Stimulated activated CD4-positive, alpha-beta T cell treated with anti-CD3 and anti-CD28 coated beads, Interleukin-15, amount 100 ng/mL, for 1 hour (primary cell): ENCODE measurements at places on chromosomes 6 and 20.
A peak's percentile ranks its signal among the peaks of the same experiment; 100 is the strongest.

- DNase-seq: no peak
Measured at GRCh38 chr20:43726811-43727338, at the start of gene GTSF1L. GTSF1L (minus strand) TSS chr20:43727002; CDS start chr20:43726694, 308 bp downstream.

GRCh38 chr6:148364056-148364824, 21.6 kb downstream of the SASH1 start:
- no peak for DNase-seq

- DNase-seq: no peak
Measured at GRCh38 chr6:41640426-41640825, 2.2 kb downstream of the MDFI start.

- DNase-seq: no peak
Measured at GRCh38 chr20:38246357-38247165, 14.0 kb downstream of the KIAA1755 start.

DNA sequence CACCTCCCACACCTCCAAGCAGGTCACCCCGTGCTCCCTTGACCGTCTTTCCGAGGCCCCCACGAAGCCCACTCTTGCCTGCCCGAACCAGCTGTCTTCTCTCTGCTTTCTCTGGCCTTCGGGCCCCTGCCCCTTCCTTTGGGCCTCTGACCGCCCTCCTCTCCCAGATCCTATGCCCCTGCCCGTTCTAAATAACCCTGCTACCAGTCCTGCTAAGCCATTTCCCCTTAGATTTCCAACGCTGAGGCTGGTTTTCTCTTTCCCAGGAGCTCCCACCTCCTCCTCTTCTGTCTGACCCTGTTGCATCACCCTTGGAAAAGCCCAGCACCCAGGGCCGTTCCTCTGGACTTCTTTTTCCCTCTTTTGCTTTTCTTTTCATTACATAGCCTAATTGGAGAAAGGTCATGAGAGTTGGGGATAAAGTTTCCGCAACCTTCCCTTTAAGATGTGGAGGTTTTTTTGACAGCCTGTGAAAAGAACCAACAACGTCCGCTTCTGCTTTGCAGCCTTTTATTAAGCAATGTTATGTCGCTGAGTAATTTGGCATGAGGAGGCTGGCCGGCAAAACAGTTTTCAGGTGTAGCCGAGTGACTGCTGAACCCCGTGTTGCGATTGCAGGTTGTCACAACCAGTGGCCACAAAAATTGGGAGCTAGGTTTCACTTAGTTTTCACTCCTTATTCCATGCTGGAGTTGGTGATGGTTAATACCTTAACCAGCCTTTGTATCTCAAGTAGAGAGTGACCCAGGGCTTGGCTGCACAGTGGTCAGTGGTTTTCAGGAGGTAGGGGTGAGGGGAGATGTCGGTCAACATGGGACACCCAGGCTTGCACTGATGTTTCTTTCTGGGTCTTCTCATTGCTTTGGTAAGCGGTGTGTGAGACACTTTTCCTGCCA, 970 bp downstream of the BLTP3A start:
- DNase-seq: no peak

DNA sequence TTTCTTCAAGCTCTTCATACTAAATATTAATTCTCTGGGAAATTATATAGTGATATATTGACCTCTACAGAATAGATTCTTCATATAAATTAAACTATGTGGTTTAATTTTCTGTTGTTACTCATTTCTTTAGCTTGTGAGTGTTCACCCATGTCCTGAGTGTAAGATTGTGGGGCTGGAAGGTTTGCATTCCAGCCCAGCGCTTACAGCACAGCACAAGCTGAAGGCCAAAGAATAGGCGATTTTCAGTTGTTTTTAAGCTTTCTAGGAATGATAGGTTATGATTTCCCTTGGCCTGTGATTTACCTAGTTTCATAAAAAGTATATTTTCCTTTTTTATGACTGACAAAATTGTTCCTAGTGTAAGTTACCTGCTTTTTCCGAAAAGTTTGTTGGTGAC, 194.1 kb downstream of the PLCB1 start:
- no peak for DNase-seq

DNA sequence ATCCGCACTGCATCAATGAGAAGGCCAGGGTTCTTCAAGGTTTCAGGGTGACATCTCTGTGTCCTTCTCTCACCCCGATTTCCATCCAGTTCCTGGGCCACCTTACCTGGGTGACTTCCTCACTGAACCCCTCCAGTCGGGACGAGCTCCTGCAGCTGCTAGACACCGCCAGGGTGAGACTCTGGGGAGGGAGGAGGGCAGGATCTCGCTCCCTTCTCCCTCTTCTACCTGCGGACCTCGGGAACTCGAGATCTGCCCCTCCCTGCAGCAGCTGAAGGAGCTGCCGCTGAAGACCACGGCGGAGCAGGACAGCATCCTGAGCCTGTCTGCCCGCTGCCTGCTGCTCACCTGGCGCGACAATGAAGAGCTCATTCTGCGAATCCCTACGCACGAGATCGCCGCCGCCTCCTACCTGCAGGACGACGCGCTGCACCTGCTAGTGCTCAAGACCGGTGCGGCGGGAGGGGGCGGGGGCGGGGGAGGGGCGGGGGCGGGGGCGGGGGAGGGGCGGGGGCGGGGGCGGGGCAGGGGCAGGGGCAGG, 7.5 kb downstream of the CCM2L start:
- DNase-seq: peak; percentile 11

DNA sequence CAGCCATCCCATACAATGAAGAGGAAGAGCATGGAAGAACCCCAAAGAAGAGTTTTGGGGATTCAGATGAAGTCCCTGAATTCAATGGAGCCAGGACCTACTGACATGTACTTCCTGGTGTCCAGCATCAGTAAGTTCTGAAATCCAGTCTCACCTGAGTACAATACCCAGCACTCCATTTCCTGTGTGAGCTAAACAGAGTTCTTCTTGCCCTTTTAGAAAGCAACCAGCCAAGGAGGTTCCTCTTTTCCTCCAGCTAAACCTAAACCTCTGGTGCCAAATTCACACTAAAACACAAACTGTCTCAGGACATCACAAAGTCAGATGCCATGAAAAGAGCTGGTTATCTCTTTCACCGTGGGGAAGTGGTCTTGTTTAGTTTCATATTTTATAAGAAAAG, 71.5 kb downstream of the PKHD1 start:
- DNase-seq: no peak

DNA sequence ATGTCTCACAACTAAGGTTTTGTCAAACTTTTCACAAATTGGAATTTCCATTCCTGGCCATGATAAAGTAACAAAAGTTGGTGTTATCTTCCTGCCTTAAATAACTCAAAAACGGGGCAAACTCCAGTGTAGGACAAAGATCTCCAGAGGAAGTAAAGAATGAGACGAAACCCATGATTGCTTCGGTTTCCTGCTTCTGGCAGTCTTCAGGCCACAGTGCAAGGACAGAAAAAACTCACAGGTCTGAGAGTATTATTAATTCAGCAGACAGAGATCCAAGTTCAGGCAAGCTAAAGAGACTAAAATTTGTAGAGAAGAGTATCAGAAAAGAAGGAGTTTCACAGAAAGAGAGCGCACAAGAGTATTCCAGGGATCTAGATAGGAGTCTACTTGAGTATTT, 64.8 kb upstream of the RCAN2 start:
- no peak for DNase-seq

GRCh38 chr6:137661601-137662000, 167.4 kb upstream of the OLIG3 start:
- DNase-seq: peak; percentile 25

DNA sequence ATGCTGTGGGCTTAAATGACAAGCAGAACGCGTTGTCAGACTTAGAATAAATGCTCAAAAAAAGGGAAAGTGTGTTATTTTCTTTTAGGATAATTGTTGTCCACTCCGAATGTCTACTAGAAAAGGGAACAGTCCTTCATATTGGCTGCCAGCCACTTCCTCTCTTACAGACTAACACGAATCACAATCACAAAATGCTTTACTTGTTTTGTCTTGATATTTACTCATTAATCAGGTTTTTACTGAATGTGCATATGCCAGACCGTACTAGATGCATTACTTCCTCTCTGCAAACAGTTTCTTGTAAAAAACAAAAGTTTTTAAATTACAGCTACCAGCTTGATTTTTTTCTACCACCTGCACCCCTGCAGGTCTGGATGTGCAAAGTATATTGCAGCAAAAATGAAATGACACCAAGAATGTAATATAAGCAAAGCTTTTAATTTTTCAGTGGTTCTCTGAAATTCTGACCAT, 821 bp downstream of the DHX35 start:
- no peak for DNase-seq

DNA sequence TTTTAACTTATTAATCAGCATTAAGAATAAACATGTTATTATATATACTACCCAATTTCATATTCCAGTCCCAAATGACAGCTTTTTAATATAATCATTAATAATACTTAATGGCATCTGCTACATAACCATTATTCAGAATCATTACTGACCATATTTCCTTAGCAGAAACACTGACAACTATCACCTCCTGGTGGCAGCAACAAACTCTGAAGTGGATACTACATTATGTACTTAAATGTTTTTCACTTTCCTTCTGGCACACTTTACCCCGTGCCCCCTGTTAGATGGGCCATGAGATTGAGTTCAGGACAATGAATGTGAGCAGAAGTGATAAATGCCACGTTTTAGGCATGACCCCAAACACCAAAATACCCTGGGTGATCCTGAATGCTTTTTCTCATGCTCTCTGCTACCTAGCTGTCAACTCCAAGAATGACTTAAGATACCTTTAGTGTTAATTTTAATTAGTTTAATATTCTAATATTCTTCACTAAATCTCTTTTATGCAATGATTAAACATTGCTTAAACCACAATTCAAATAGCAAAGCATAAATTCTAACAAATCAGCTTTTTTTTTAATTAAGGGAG, 77.1 kb downstream of the LMBRD1 start:
- no peak for DNase-seq

- DNase-seq: no peak
Measured at GRCh38 chr20:58112017-58112781, 116.3 kb downstream of the ANKRD60 start.

DNA sequence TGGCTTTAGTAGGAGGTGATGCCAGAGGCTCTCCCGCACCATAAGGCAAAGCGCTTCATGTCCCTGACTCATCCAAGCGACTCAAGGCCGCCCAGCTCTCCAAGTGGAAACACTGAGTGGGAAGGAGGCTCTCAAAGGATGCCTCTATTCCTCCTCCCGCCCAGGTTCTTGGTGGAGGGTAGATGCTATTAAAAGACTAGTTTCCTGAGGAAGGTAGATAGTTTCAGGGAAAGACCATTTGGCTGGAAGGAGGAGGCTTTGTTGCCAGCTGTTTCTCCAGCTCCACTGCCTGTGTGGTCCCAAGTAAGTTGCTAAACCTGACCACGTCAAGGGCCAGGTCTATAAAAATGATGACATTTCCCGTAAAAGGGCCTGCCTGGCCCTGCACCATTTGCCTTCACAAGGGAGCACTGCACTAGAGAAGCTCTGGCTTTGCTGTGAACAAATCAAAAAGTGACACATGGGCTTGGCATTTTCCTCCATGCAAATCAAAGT, 48.2 kb downstream of the GMDS start:
- DNase-seq: no peak

DNA sequence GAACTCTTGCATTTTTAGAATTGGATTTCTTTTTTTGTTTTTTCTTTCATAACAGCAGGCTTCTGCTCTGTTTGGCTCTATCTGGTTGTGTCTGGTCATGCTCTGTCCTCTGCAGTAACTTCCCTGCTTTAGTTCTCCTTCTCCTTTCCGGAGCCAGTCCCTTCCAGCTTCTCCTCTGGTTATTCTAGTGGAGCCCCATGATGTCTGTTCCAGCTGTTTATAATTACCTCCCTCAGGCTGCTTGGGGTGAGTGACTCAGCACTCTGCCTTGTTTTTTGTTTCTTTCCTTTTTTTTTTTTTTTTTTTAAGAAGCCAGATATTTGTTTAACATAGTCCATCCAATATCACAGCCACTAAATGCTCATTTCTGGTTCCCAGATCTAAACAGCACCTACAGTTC, 409.6 kb downstream of the MAFB start:
- no peak for DNase-seq

GRCh38 chr6:154538640-154539191, 28.2 kb upstream of the CNKSR3 start:
- DNase-seq: no peak

GRCh38 chr20:22430746-22431168, 153.6 kb downstream of the FOXA2 start:
- DNase-seq: no peak

DNA sequence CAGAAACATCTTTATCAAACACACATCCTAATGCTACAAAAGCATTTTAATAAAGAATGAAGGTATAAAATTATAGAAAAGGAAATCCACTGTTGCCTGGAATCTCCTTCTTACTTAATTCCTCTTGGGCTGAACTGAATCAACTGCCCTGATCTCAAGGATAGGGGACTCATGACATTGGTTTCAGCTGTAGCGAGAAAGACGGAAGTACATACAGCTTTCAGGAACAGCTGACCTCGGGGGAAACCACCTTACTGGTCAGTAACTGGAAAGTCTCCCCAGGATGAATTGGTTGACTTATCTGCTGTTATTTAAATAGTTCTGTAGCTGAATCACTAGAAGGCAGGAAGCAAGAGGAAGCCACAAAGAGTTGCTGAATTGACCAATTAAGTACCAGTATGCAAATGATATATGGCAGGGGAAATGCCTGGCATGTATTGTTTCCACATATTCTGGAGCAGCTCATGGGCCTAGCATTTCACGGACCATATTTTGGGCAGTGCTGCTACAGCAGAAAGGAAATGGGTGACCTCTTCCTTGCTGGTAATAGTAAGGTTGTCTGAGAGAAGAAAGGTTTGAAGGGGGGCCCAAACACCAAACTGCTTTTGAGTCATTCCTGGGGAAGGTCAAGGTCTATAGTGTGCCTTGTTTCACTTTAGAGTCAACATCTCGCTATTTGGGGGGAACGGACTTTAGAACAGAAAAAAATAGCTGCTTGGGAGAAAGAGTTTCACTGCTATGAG, 43.7 kb upstream of the MAP7 start:
- no peak for DNase-seq

- DNase-seq: no peak
Measured at GRCh38 chr6:154969796-154970195, 25.3 kb upstream of the TIAM2 start.

GRCh38 chr6:167214206-167214605, 56.4 kb upstream of the GPR31 start:
- no peak for DNase-seq

GRCh38 chr20:995170-995569, 6.9 kb downstream of the RSPO4 start:
- no peak for DNase-seq

DNA sequence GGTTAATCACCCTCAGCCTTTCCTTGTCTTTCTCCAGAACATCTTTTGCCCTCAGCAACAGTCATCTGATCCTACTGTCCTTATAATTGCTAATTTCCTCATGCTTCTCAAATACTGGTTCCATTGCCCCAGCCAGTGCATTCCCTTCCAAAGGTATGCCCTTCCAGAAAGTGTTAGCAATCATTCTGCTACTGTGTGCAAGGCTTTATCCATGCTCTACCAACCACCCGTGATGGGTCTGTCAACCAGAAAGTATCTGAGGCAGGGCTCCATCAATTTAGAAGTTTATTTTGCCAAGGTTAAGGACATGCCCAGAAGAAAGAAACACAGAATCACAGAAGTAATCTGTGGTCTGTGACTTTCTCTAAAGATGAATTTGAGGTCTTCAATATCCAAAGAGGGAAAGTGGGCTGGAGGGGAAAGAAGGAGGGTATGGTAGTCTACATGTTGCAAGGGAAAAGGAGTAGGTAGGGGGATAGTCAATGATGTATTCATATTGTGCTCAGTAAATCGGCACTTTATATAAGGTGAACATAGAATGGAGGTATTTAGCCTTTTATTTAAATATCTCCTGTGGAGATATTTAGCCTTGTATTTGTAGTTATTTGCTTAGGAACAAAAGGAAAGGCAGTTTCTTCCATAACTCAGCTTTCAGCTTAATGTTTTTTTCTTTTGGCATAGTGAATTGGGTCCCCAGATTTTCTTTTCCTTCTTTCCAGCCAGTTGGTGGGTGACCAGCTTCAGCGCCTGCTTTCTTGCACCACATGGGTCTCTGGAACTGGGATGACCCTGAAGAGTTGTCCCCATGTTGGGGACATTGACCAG, 35.2 kb upstream of the PAQR8 start:
- no peak for DNase-seq
